ENCODE measurements at places on chromosomes 3 and 15.

GRCh38 chr3:108546692-108547091, 36.3 kb upstream of the MYH15 start:
- no peak for DNase-seq

DNA sequence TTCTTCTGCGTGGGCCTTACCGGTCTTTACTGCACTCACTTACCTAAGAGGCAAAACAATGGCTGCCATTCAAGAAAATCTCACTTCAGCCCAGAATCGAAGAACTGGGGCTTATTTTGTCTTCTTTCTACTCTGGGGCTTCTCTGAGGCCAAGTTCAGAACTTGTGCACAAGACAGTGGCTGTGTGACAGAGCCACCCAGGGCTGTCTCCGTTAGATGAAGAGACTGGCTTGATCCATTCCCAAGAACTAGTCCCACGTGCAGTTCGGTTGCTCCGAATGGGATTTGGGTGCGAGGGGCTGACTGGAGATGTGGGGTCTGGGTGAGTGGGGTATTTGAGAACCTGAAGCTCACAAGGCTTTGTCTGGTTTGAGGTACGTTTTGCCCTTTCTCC, 795 bp upstream of the TCF12 start:
- no peak for DNase-seq

DNA sequence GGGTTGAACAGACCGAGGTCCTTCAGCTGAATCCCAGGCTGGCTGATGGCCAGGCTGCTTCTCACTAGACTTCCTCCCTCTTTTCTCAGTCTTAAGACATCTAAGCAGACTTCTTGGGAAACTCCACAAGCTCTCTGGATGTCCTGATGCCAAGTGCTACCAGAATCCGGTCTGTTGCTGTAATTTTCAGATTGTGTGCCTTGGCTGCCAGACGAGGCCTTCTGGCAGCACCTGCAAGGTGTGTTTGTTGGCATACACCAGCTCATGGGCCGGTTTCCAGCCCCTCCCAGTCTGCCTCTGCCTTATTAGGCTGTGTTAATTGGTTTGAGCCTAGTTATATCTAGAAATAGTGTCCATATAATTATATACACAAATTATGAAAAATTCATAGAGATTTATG, 120.6 kb downstream of the TNIK start:
- DNase-seq: no peak

GRCh38 chr3:41318520-41318919, 119.2 kb downstream of the CTNNB1 start:
- DNase-seq: no peak

- no peak for DNase-seq
Measured at GRCh38 chr3:186181901-186182300, 73.0 kb upstream of the ETV5 start.

- DNase-seq: no peak
Measured at GRCh38 chr3:107476462-107476861, 46.3 kb upstream of the BBX start.

DNA sequence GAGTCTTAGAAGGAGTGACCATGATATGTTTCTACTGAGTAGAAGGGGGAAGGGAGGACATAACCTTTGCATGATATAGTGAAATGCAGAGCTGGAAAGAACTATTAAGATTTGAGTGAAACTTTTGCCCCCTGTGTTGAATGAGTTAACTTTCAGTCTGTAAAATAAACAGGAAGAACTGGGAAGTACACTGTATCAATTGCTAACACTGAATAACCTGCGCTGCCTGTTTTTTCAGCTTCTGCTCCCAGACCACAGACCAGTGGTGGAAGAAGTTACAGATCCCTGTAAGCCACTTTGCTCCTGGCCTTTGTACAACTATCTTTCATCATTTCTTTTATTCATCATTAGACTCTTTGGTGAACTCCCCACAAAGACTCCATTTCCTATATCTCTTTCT, 3.6 kb upstream of the LRCH3 start:
- no peak for DNase-seq

DNA sequence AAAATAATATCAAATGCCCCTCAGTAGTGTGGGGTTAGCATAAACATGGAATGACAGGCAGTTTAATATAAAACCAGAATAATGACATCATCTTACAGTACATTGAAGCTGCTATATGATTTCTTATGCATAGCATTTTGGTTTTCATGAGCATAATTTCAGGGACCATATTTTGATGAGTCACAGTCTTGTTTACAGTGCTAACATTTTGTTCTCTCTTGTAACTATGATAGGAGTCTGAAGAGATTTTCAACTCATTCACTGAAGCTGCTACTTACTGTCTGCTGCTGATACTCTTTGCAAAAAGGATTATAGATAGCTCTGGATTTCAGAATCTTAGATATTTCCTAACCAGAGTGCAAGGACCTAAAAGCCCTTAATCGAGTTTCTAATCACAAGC, 92.6 kb upstream of the CCDC54 start:
- no peak for DNase-seq

GRCh38 chr3:168080499-168081170, 15.1 kb downstream of the GOLIM4 start:
- DNase-seq: no peak

DNA sequence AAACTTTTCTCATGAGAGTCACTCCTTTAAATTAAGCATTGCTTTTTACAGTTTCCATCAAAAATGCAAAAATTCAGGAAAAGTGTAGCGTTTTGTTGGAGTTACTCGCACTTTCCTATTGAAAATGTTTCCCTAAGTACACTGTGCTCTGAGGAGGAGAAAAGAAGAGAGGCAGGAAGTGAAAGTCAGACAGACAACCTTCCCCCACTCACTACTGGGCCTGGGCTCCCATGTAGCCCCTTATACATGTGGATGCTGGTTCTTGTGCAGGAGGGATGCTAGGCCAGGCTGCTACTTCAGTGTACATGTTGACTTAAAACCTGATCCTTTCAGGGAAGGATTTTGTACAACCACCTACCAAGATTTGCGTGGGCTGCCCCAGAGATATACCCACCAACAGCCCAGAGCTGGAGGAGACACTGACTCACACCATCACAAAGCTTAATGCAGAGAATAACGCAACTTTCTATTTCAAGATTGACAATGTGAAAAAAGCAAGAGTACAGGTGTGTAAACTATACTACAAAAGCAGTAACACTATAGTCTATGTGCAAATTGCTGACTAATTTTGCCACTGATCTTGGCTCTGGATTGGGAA, 15.1 kb downstream of the KNG1 start:
- DNase-seq: no peak

DNA sequence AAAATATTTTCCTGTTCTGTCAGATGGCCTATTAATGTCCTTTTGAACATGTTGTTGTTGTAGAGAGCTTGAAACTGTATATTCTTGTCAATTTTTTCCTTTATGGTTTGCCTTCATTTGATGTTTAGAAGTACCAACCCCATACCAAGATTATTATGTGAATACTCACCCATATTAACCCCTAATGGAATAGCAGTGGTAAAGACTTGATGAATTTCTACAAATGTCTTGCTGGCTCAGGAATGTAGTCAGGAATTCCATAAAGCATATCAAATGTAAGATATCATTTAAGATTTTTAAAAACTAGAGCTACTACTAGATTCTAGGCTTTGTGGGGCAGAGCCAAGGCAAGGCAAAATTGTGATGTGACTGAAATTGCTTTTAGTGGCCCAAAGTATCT, 30.0 kb downstream of the MYO5A start:
- DNase-seq: no peak

DNA sequence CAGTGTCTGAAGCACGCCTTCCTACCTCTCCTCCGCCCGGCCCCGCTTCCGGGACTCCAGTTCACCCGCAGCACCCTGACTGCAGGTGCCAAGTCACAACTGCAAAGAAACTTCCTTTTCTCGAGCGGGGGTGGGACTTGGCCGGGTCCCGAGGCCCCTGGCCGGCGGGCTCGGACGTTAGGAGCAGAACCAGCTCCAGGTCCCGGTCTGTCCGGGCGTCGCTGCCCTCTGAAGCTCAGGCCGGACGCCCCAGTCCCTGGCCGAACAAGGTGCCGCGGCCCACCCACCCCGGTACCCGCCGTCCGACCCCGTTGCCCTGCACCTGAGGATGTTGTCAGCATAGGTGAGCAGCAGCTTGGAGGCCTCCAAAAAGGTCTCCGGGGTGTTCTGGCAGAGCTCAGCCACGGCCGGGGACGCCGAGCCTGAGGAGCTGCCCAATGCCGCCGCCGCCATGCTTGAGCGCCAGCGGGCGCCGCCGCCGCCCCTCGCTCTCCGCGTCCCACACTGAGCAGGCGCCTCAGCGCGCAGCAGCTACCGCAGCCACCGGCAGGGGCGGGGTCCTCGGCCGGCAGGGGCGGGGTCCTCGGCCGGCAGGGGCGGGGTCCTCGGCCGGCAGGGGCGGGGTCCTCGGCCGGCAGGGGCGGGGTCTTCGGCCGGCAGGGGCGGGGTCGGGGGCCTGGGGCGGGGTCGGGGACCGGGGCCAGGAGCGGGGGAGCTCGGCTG, at the start of gene NGLY1:
TSS of gene NGLY1 (minus strand) at position 506 of the 723 bp plus-strand sequence. CDS start at position 453, 53 bp downstream.
- DNase-seq: peak; percentile 69

DNA sequence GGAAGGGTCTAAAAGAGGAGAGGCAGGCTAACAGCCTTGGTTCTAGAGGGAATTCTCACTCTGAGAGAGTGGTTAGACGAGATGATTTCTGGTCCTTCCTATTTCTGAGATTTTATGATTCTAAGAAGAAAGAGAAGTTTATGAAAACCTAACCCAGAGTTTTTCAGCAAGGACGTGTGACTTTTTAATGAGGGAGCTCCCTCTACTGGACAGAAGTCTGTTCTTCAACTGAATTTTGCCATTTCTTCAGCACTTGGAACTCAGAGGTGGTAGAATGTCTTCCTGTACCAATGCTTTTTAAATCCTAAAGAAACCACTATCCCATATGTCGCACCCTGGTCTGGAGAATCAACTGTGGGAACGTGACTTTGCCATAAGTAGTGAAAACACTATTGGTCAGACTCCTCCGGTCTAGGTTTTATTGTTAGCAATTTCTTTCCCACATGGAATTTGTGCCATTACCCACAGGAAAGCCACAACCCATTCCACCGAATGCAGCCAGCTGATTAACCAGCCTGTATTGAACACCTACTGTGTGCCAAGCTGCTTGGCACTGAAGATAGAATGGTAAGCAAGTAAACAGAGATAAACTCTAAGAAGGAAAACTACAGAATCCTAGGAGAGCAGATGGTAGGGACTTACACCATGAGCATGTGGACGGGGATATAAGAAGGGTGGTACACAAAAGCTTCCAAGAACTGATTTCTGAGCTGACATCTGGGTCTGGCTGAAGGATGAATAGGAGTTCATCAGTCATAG, 199.5 kb upstream of the LMCD1 start:
- peak; percentile 43 for DNase-seq

DNA sequence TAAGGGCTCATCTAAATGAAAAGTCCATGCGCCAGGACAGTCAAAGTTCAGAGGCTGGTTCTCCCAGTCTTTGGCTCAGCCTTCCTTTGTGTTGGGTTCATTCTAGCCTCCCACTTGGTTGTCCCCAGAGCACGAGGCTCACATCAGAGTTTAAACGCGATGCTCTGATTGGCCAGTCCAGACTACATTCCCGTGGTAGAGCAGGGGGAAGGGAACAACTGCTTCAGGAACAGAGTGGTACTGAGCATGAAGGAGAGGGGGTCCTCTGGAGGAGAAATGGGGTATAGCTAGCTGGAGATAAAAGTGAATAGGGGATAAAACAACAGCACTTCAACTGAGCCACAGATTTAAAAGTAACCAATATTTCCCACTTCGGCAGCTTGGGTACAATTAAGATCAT, 32.2 kb downstream of the ANAPC13 start:
- peak; percentile 13 for DNase-seq

DNA sequence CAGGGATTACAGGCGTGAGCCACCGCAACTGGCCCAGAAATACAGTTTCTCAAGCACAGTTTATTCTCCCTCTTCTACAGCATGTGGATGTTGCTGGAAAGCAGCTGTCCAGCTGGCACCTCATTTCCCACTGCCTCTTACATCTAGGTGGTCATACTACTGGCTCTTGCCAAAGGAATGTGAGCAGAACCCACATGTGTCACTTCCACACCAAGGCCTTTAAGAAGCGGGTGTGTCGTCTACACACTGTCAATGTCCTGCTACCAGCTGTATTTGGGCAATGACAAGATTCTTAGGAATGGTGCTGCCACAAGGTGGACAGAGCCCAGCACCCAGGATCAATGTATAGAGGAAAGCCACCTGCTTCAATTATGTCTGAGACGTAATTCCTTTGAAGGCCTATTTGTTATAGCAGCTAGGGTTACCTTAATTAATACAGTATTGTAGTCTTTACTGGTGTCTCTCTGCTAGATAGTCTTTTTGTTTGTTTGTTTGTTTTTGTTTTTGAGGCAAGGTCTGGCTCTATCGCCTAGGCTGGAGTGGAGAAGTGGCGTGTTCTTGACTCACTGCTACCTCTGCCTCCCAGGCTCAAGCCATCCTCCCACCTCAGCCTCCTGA, 15.1 kb upstream of the RAB7A start:
- no peak for DNase-seq

DNA sequence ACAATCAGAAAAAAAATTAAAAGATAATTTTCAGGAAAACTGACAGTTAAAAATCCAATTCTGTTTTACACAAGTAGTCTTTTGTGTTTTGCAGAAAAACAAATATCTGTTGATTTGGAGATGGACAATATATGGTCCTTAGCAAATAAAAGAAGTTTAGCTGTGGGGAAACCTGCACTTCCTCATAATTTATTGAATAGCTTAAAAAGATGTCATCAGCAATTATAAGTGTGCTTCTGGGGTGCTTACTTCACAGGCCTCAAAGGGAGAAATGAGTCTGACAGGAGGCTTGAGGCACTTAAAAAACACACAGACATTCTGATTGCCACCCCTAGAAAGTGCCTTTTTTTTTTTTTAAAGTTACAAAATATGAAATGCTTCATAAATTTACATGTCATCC, 31.6 kb upstream of the CERS3 start:
- no peak for DNase-seq

- no peak for DNase-seq
Measured at GRCh38 chr3:65385805-65386204, 652.9 kb downstream of the MAGI1 start.
